ENCODE measurements at places on chromosomes 4 and X.
A peak's percentile ranks its signal among the peaks of the same experiment; 100 is the strongest.

DNA sequence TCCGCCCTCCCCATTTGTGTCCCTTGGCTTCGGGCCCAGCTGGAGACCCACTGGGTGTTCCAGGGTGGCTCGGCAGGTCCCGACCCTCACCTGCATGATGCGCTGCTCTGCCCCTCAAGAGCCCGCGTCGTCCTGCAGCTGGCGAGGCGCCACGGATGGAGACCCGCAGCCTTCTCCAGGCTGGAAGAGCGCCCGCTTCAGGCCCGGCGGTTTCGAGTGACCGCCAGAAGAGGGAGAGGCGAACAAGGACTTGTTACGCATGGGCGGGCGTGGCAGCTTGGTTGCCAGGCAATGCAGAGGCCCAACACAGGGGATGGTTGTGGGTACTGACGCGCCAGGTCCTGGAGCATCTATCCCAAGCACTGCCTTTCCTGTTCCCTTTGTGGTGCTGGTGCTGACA, at the start of gene PDCL2:
TSS of gene PDCL2 (minus strand) at position 232 of the 400 bp plus-strand sequence. CDS start at position 96, 136 bp downstream.
- DNase-seq, result no peak

- DNase-seq, result peak; percentile 8
These were observed at the start of gene NBDY for GRCh38 chrX:56729152-56729850. NBDY (plus strand) TSS chrX:56729243; CDS start chrX:56729354, 111 bp downstream.

- DNase-seq, result no peak
These were observed at the start of gene PCYT1B for GRCh38 chrX:24647257-24648058. PCYT1B (minus strand) TSS chrX:24647347; CDS start chrX:24647105, 242 bp downstream.

GRCh38 chr4:82423245-82424054, 6.8 kb downstream of the HNRNPDL start:
- DNase-seq, result no peak

- no peak for DNase-seq
These were observed 54.9 kb downstream of the MAGEB17 start for GRCh38 chrX:16222151-16222550.

GRCh38 chrX:132401935-132402334, 86.9 kb downstream of the MBNL3 start:
- no peak for DNase-seq

DNA sequence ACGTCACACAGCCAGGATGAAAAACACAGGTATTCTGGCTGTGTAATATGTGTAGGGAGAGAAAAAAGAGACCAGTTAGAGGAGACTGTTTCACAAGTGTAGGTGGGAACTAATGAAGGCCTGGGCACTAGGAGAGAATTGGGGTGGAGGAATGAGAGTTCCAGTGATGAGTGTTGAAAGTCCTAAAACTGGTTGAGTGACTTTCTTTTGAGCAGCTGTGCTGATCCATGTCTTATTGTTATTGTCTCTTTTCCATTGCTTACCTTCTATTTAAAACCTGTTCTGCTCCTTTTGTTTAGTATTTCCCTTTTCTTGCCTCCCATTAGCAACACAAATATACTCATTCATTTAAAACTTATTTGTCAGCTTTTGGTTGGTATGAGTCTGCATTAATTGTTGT, 88.7 kb downstream of the PDLIM5 start:
- no peak for DNase-seq

- no peak for DNase-seq
These were observed 25.5 kb downstream of the SMIM14 start for GRCh38 chr4:39613093-39613656.

DNA sequence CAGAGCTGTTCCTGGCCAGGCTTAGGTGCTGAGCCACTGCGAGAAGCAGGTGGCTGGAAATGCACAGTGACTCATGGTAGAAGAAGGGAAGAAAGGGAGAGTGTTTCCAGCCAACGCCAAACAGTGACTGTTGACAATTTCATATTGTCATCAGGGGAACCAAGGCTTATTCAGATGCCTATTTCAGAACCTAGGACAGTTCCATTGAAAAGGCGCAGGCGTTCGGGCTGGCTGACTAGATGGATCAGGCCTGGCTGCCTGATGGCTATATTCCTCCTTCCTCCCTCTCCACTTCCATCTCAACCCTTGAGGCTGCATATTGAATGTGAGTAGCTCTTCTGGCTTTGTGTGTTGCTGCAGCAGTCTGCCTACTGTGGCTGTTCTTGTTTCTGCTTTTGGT, 73.0 kb upstream of the FRMPD4 start:
- no peak for DNase-seq

Measured in NCI-H446 treated with DMSO at 0.1 percent for 48 hours (cell line).